Bronchus fibroblast of lung (primary cell): ENCODE measurements at places on chromosomes 5 and 9. TPM values are rescaled to one million over a fixed set of nuclear protein-coding genes. Genes with fewer than 3 reads are reported as not detected.

Gene PCDHGA8
- 0.15 and 0.67 TPM in 2 replicates for total RNA-seq

Gene ACSL6
- total RNA-seq, result under 0.01 TPM in 1 of 2 replicates, not detected in the other

Gene SMIM33
- total RNA-seq, result not detected in 2 replicates

Gene CBY3
- not detected in 2 replicates for total RNA-seq

Gene IL9
- total RNA-seq, result not detected in 2 replicates

Gene CDX1
- not detected in 2 replicates for total RNA-seq

Gene BICD2
- 20.3 and 21.7 TPM in 2 replicates for total RNA-seq

Gene LHX3
- not detected in 2 replicates for total RNA-seq

Gene ZNG1E
- 17.4 and 19.2 TPM in 2 replicates for total RNA-seq

Gene PCDH1
- 0.15 and 0.17 TPM in 2 replicates for total RNA-seq

Gene GOLGA1
- total RNA-seq, result 8.0 and 8.6 TPM in 2 replicates

Gene FLT4
- under 0.01 and 0.45 TPM in 2 replicates for total RNA-seq

Gene IL17B
- total RNA-seq, result not detected in 2 replicates

Gene SH3GLB2
- total RNA-seq, result 38.5 and 45.9 TPM in 2 replicates

Gene SLC45A2
- under 0.01 TPM in 1 of 2 replicates, not detected in the other for total RNA-seq
